B cell (primary cell): ENCODE measurements at places on chromosomes 16 and 17.

DNA sequence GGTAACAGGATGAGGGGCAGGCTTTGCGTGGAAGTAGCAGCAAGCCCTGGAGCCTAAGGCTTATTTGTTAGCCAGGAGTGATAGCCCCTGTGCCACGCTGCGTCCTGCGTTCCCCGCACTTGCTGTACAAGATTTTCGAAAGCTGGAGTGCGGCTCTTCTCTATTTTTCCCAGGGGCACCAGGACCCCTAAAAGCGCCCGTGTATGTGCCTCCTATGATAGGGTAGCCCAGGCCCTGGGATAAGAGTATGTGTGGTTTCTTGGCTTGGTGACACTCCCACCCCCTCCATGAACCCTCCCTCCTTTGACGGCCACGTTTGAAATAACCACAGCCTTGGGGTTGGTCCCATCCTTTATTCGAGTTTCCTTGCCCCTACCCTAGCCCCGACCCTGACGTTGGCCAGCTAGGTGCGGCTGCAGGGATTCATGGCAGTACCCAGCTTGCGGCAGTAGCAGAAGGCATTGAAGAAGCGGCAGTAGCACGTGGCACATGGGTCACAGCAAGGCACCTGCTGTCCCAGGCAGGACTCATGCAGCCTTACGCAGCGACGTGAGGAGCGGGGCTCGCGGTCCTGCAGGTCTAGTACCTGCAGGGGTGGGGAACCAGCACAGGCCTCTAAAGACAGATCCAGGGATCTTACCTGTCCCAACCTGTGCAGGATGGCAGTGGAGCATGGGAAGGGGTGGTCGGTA, 968 bp downstream of the AGRP start:
- no peak for DNase-seq

GRCh38 chr17:36777118-36777517, 160.2 kb upstream of the LHX1 start:
- no peak for DNase-seq

DNA sequence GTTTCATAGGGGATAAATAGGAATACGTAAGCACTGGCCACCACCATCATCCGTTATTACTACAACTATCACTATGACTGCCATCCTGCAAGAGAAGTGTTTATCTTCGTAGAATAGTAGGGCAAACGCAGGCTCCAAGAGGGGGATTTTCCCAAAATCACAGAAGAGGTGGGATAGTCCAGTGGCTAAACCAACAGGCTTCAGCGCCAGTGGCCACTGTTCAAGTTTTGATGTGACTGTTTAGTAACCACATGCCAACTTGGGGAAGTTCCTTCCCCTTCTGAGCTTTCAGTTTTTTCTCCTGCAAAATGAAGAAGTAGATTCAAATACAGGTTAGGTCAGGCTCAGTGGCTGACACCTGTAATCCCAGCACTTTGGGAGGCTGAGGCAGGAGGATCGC, 60.7 kb upstream of the GRIN2A start:
- DNase-seq = peak; percentile 37

DNA sequence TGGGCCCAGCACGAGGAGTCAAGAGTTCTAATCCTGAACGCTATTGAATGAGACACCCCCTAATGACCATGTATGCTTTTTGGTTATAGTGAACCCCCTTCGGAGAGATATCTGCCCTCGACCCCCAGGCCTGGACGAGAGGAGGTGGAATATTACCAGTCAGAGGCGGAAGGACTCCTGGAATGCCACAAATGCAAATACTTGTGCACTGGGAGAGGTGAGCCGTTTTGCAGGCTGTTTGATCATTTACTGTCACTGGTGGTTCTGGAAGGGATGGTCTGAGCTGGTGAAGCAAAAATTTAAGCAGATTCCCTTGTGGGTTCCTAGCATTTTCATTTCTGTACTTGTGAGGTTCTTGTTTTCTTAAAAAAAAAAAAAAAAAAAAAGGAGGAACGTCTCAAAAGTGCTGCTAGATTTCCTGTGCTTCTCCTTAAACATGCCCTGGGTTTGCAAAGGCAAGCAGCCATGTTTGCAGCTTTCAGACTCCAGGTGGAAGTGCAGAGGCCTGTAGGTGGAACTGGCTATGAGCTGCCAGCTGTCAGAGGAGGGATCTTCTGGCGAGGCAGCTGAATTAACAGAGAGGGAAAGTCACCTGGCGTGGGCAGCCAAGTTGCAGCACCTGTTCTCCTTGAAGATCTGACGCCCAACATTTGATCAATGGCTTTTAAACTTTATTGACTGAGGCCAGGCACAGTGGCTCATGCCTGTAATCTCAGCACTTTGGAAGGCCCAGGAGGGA, 3.5 kb downstream of the MARVELD3 start:
- DNase-seq = no peak
